Renal cortex interstitium (tissue), 15 donors: ENCODE measurements at places on chromosomes 7 and 10.

DNA sequence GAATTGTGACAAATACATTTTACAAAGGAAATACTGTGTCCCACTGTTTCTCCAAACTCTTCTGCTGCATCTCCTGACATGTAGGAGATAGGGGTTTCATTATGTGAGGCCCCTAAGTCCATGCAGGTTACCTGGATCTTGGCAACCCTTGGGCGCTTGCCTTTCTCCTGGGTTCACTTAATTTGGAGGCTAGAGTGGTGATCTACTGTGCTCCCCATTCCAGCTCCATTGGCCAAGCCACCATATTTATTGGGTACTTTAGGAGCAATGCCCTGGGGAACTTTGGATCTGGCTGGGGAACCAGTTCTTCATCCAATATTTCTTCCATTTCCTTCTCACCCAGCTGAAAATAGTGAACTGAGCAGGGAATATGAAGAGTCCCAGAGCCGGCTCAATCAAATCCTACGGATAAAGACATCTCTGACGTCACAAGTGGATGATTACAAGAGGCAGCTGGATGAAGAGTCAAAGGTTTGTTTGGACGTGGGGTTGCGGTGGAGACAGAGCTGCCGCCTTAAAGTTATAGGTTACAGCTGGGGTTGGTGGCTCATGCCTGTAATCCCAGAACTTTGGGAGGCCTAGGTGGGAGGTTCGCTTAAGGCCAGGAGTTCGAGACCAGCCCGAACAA lies 18.5 kb downstream of the MYH16 start:
- peak; percentile 17 for DNase-seq

GRCh38 chr7:68682910-68683309 lies 915.4 kb upstream of the AUTS2 start:
- DNase-seq: peak; percentile 43

- no peak for DNase-seq
Measured at GRCh38 chr7:34841326-34841725, 183.3 kb downstream of the NPSR1 start.

GRCh38 chr7:20577441-20578071 lies 37.9 kb upstream of the ABCB5 start:
- no peak for DNase-seq

GRCh38 chr7:90210981-90211380 lies 559 bp upstream of the STEAP2 start:
- DNase-seq: peak; percentile 16

GRCh38 chr10:88810196-88810961 lies 7.8 kb downstream of the LIPM start:
- DNase-seq: peak; percentile 25

DNA sequence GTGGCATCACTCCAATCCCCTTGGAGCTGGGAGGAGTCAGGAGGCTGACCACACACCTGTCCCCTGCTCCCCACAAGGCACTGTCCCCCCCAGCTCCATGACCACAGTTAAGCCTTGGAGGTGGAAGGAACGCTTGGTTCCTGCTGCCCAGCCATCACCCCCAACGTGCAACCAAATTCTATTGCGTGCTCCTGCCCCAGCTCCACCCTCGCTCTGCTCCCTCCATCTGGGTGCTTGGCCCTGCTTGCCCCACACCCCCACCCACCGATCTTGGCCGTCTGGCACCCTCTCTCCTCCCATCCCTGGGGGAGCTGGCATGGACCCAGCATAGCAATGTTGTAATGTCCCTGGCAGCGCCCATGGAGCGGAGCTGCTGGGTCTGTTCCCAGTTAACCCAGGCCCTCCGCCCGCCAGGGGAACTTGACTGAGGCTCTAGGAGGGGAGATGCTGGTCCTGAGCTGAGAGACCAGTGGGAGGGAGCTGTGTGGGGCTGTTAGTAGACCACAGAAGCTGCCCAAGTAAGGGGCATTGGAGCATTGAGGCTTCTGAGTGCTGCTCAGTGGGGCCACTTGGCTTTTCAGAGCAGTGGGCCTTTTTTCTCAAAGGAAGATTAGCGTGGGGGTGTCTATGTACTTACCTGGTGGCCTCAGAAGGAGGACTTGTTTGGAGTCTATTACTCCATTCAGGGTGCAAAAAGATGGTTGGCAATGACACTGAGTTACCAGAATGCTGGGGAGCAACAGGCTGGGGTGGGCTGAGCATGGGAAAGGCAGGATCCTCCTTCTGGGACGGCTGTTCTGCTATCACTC lies 1.1 kb downstream of the EPHB6 start:
- DNase-seq: no peak
